ENCODE measurements at places on chromosomes 1 and 21.

GRCh38 chr1:119680723-119681122 lies 31.0 kb upstream of the PHGDH start:
- DNase-seq = no peak

DNA sequence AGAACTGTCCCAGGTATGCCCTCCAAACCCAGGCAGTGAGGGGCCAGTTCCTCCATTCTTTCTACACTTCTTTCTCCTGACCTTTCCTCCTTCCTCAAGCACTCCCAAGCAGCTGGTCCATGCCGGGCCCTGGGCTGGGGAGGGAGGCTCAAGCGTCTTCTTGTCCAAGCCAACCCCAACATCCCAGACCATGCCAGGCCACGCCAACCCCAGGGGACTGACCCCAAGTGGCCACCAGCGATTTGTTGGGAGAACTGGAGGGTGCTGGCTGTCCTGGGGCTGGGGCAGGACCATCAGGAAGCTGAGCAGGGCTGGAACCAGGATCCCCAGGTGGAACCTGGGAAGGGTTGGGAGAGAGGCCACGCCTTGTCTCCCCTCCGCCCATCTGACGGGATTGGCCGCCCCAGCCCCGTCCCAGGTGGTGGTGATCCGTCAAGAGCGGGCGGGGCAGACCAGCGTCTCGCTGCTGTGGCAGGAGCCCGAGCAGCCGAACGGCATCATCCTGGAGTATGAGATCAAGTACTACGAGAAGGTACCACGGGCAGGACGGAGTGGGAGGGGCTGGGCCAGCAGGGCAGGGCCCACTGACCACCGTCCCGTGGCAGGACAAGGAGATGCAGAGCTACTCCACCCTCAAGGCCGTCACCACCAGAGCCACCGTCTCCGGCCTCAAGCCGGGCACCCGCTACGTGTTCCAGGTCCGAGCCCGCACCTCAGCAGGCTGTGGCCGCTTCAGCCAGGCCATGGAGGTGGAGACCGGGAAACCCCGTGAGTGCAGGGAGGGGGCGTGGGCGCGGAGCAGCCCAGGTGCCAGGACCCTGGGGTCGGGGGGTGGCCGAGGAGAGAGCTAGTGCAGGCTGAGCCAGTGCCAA lies 29.9 kb downstream of the EPHA8 start:
- no peak for DNase-seq

DNA sequence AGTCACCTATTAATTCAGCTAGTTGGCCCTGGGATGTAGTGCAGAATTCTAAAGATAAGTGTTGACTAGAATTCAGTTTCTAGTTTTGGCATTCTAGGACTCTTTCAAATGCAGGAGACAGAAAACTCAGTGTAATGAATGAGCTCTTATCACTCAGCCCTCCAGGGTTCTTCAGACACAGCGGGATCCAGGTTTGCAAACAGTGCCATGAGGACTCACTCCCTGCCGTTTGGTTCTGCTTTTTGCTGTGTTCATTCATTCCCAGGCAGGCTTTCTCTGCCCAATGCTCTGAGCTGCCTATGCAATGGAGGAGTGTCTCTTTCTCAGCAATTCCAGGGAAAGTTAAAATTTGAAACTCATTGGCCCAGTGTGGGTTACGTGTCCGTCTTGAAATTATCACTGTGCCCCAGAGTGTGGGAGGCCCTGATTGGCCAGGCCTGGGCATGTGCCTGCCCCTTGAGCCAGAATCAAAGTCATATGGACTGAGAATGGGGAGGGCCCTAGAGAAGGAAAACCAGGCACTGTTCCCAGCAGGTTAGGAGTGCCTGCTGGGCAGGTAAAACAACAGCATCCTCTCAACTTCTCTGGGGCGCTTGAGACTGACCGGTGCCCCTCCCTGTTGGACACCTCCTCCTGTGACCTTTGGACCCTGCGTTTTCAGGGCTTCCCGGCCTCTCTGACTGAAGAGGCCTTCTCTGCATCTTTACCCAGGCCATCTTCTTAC lies 43.4 kb downstream of the TMEM51 start:
- DNase-seq = no peak

GRCh38 chr1:117493906-117494305 lies 111.9 kb upstream of the TENT5C start:
- DNase-seq = no peak

GRCh38 chr1:212286556-212287131 lies 1.4 kb downstream of the PPP2R5A start:
- no peak for DNase-seq

DNA sequence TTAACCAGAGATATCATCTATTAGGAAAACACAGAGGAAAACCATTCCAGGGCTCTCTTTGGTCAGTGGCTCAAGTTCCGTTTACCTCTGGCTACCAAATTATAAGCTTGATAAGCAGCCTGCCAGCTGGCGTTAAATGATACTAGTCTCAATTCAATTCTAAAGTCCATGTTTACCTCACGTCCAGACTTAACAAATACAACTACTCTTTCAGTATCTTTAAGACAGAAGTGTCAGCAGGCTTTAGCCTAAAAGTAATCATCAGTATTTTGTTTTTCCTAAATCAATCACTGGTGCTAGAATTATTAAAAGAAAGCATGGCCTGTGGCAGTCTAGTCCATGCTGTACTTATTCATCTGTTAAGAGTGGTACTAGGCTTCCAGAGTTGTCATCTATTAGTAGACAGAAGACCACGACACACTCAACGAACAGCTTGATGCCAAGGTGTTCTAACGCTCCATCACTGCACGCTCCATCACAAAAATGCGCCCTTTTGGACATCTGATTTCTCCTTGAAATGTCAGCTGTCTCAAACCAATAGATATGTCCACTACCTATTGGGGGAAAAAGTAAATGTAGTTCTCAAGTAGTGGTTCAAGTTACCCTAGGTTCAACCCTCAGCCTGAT lies 1.5 kb downstream of the IVNS1ABP start:
- no peak for DNase-seq

DNA sequence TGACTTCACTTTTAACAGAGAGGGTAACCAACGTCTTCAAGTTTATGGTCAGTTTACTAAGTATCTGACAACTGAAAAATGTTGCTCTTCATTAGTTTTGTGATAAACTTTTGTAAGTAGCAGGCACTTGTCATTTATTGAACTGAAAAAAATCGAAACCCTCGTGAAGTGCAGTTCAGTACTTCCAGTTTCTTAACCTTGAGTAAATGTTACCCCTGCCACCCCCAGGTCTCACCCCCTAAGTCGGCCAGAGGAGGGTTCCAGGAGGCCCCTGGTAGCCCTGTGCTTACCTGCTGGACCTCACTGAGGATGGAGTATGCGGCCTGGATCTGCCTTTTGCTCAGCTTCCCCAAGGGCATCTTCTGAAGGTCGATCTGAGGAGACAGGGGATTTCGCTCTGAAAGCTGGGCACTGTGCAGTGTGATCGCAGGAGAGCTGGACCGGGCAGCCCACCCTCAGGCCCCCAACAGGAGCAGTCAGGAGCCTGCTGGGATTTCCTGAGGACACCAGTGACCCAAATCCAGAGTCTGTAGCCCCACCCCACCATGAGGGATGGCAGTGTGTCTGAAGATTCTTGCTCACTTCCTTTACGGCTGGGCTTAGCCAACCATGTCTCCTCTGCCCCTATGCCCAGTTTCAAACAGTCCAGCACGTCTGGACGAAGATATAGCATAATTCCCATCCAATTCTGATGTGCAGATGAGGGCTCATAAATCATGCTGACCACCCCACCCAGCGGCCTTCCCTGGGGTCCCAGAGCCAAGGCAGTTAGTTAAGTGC lies 37.6 kb downstream of the PARP1 start:
- no peak for DNase-seq

- no peak for DNase-seq
Measured at GRCh38 chr1:212127221-212127620, 91.7 kb downstream of the DTL start.

DNA sequence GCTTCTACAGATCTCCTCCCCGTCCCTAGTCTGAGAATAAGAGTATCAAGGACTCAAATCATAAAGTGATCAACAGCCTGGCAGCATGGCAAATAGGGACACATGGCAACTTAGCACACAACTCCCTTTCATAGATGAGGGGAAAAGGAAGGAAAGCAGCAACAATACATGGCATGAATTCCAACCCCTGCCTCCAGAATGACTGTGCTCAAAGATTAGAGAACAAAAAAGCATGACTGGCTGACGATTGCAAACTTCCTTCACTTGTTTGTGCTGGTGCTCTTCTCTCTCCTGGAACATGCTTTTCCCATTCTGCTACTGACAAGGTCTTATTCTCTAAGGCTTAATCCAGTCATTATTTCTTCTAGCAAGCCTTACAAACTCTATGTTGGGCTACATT lies 11.5 kb downstream of the KTI12 start:
- no peak for DNase-seq

DNA sequence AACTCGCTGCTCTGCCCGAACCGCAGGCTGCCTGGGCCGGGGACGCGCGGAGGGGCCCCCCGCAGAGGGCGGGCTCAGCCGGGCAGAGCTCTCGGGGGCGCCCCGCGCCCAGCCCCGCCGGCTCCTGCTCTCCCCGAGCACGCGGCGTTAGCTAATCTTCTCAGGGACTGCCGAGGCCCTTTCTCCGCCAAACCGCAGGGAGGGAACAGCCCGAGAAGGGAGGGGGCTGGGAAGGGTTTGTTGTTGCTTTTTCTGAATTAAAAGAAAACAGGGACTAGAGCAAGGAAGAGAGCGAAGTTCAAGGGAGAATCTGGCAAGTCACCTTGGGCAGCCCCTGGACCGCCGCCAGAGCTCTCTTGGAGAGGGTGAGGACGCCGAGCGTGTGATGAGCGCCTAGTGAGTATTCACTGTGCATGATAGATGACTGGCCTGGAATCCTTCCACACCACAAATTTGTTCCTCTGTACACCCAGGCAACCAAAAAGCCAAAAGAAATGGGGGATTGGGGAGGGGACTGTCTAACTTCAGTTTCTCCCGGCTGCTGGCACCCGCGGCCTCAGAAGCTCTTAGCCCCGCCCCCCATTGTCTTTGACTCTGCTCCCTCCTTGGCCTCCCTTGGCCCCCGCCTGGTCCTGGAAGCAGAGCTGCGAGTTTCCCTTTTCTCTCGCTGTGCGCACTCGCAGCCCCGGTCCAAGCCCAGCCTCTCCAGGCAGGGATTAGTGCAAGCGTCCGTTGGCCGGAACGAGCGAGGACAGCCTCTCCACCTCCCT lies 19.7 kb upstream of the LMX1A start:
- no peak for DNase-seq

DNA sequence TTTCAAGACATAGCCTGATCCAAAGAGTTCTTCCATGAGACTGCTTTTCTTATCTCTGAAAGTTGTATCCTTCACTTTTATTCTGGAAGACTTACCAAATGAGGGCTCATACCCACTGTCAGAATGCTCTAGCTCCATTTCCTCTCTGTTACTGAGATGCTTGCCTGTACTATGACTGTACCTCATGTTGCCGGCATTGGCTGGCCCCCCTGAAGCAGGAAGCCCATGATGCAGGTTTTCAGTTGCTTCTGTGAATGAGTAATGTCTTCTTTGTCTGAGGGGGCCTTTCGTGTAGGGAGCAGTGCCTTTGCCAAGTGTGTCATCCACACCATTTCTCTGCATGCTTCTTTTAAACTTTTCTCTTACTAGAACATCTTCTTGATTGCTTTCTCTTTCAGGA lies 39.5 kb downstream of the LCA5L start:
- no peak for DNase-seq

GRCh38 chr1:56964349-56965017 lies 1.3 kb downstream of the C8B start:
- DNase-seq = no peak

DNA sequence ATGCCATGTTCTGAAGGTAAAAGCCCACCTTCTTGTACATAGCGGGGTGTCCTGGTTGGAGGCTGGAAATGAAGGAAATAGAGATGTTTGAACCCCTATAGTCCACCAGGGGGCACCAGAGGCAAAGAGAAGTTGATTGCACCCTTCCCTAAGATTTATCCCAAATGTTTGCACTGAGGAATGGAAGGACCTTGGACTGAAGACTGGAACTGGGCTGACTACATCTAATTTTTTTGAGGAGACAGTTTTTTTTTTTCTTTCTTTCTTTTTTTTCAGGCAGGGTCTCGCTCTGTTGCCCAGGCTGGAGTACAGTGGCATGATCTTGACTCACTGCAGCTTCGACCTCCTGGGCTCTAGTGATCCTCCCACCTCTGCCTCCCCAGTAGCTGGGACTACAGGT lies 55.3 kb upstream of the EIF4G3 start:
- DNase-seq = no peak

DNA sequence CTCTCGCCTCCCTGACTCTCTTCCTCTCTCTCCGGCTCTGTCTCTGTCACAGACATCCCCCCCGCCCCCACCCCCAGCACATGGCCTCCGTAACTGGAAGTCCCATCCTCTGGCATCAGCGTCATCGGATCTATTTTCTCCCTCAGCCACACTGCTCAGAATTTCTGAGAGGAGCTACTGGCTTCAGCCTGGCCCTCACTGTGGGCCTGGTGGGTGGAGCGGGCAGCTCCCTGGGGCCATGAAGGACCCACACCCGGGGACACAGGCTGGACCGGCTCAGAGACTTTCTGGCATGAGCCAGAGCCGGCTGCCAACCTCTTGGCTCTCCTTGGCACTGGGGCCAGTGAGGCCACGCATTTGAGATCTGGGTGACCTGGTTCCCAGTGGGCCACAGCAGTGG lies 61.2 kb upstream of the CASZ1 start:
- no peak for DNase-seq

- no peak for DNase-seq
Measured at GRCh38 chr1:54965624-54966340, 14.6 kb upstream of the TMEM61 start.

- DNase-seq = no peak
Measured at GRCh38 chr1:66769512-66770229, 17.4 kb downstream of the DYNLT5 start.

- no peak for DNase-seq
Measured at GRCh38 chr1:42684139-42684538, 1.9 kb downstream of the YBX1 start.

- no peak for DNase-seq
Measured at GRCh38 chr1:36359911-36360550, 25.7 kb downstream of the STK40 start.

- no peak for DNase-seq
Measured at GRCh38 chr1:174166530-174167264, 7.4 kb downstream of the RABGAP1L start.

- no peak for DNase-seq
Measured at GRCh38 chr1:156639601-156640101, 2.3 kb upstream of the BCAN start.

All from stimulated activated CD8-positive, alpha-beta memory T cell treated with anti-CD3 and anti-CD28 coated beads, Interleukin-4, amount 100 ng/mL, for 1 hour (primary cell).